Upper lobe of left lung (tissue), 6 donors: ENCODE measurements at places on chromosomes 6 and 20. TPM values are rescaled to one million over a fixed set of nuclear protein-coding genes. Genes with fewer than 3 reads are reported as not detected.
A peak's percentile ranks its signal among the peaks of the same experiment; 100 is the strongest.

Gene BRPF3
- 36.7 TPM for total RNA-seq

DNA sequence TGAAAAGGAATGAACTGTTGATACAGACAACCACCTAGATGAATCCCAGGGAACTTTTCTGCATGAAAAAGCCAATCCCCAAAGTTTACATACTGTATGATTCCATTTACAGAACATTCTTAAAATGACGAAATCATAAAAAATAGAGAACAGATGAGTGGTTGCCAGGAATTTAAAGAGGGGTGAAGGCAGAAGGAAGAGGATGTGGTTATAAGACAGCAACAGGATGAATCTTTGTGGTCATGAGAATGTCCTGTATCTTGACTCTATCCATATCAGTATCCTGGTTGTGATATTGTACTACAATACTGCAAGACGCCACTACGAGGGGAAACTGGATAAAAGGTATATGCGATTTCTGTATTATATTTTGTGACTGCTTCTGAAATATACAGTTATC is 70.1 kb upstream of the EMILIN3 start:
- H3K4me1 ChIP-seq: no peaks in the 10 kb centered on the region
- H3K4me3 ChIP-seq: no peak overlapping the region
- H3K27me3 ChIP-seq: no peaks in the 10 kb centered on the region
- H3K27ac ChIP-seq: no peak overlapping the region

DNA sequence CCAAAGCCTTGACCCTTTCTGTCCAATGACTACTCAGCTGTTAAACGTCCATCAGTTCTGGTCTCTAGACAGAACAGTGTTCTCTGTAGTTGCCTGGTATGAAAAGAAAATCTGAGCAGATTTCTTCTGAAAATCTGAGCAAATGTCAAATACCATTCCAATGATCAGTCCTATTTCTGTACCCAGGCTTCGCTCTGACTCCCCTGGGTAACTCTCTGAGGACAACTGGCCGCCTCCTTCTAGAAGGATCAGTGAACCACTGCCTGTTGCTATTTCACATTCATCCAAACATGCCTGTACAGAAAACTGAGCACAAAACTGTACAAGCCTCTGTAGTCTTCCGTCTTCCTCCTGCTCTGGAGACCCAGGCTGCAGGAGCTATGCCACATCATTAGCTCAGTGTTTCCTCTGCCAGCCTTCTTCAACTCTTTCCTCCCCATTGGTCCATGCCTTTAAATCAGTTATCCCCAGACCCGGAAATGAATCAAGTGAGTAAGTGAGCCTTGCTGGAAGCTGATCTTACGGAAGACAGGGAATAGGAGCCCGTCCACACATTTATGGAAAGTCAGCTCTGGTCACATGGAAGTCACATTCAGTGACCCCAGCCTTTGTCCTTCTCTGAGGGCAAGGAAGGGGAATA is 63.3 kb downstream of the DAAM2 start:
- peaks cover 11% of the 10 kb centered on the region for H3K36me3 ChIP-seq
- DNase-seq: no peak

- H3K36me3 ChIP-seq: no peaks in the 10 kb centered on the region
- H3K4me1 ChIP-seq: peaks cover 39% of the 10 kb centered on the region
- DNase-seq: no peak
- peaks cover 1% of the 10 kb centered on the region for H3K27me3 ChIP-seq
- peak overlapping the region; percentile 84 for H3K4me3 ChIP-seq
These were observed 758 bp downstream of the GCLC start for GRCh38 chr6:53544217-53544469.

GRCh38 chr6:167709196-167709595 is 117.5 kb upstream of the AFDN start:
- no peak for DNase-seq
- no peak overlapping the region for H3K27ac ChIP-seq
- H3K36me3 ChIP-seq: no peaks in the 10 kb centered on the region
- H3K4me1 ChIP-seq: peaks cover 5% of the 10 kb centered on the region
